Activated CD8-positive, alpha-beta memory T cell treated with anti-CD3 and anti-CD28 coated beads for 1 hour (primary cell): ENCODE measurements at places on chromosomes 13 and 19.

DNA sequence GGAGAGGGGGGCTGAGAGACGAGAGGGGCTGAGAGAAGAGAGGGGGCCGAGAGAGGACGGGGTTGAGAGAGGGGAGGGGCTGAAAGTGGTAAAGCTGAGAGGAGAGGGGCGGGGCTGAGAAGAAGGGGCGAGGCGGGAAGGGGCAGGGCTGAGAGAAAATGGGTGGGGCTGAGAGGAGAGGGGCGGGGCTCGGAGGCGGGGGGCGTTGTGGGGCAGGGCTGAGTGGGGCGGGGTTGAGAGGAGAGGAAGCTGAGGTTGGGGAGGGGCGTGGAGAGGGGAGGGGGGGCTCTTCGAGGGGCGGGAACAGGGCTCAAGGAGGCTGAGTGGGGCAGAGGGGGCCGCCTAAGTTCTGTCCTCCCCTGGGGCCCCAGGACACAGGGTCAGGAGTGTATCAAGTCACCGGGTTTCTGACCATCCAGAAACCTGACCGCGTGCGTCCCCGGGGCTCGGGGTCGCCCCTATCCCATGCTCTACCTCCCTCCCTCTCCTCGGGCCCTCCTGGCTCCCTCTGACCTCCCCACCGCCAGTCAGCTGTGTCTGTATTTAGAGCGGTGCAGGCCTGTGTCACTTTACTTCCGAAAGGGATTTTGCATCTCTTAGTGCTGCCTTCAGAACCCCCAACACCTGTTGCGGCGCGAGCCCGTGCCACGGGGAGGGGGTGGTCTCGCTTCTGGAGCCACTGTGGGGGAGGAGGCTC, 38.6 kb upstream of the SEMA6B start:
- no peak for DNase-seq

GRCh38 chr13:111480976-111481375, 160.5 kb downstream of the TEX29 start:
- no peak for DNase-seq

DNA sequence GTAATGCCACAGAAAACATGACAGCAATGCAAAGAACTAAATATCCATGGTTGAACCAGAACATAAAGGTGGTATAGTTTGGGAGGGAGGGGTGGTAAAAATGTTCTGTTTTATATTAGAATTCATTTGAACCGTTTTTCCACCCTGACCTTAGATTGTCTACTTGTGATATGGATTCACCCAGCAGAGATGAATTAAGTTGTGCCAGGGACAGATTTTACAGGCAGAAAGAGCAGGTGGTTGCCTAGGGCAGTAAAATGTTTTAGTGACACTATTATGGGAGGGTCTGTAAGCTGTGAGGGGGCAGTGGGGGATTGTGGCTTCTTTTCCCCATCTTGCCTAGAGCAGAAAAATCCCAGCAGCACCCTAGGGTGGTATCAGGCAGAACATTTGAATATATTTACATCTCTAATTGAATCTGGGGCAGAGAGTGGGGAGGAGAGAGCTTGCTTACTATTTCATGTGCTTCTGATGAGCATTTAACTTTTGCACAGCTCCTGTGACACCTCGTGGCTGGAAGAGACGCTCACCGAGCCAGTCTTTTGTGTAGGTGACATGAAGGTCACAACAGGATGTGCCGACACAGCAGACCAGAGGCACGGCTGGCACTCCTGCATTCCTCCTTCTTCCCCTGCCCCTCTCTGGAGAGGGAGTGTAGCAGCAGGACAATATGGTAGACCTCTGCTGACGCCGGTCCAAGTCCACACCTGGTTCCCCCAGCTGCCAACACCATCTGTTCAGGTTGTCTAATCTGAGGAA, 452.3 kb downstream of the IRS2 start:
- no peak for DNase-seq

GRCh38 chr13:50437252-50437651, 406.2 kb downstream of the DLEU7 start:
- DNase-seq = no peak

DNA sequence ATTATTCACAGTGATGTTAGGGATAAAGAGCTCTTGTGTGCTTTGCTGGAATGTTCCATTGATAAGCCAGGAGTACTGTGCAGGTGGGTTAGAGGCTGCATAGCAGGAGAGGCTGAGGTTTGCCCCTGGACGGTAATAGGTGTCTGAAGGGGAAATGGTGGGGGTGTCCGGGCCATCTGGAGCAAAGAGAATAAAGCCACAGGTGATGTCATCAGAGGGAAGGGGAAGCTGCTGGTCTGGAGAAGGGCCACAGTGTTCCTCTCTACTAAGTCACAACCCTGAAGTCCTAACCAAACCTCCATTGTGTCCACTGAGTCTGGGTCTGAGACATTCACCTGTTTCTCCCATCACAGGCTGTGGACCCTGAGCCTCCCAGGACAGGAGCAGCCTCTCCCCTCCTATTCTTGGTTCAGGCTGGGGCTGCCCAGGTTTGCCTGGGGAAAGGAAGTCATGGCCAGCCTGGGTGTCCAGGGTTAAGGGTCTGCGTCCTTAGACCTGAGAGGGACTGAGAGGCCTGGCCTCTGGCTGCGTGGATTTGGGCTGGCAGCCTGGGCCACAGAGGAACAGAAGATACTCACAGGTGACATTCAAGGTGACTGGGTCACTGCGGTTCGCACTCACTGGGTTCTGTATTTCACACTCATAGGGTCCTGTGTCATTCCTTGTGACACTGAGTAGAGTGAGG, 6.8 kb downstream of the CEACAM1 start:
- no peak for DNase-seq

DNA sequence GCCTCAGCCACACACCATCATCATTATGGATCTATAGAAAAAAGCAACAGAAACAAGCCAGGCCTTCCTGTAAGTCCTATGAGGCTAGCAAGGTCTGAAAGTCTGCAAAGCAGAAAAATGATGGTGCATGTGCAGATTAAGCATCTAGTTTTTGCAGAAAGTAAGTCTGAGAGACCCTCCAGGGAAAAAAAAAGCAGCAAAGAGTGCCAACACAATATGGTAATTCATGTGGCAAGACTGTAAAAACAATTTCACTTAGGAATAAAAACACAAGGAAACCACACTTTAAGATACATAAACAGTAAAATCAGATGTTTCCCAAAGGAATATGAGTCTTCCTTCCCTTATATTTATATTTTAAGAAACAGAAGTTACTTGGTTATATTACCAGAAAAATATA, 112.3 kb upstream of the FBXL3 start:
- DNase-seq = no peak

DNA sequence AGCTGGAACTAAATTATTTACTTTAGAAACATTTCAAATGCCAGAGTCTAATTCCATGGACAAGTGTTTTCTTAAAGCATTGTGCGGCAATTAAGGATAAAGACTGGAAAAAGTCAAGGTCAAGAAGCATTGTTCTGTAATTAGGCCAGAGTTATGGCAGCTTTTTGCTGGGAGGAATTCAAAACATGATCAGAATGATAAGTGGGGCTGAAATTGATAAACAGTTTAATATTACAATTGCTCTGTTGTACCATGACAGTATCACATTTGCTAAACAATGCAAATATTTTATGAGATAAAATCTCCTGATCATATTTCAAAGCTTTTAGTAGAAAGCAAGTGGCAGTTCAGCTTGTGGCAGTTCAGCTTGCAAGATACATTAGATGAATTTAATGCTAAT, 513.7 kb downstream of the GPC6 start:
- DNase-seq = no peak

DNA sequence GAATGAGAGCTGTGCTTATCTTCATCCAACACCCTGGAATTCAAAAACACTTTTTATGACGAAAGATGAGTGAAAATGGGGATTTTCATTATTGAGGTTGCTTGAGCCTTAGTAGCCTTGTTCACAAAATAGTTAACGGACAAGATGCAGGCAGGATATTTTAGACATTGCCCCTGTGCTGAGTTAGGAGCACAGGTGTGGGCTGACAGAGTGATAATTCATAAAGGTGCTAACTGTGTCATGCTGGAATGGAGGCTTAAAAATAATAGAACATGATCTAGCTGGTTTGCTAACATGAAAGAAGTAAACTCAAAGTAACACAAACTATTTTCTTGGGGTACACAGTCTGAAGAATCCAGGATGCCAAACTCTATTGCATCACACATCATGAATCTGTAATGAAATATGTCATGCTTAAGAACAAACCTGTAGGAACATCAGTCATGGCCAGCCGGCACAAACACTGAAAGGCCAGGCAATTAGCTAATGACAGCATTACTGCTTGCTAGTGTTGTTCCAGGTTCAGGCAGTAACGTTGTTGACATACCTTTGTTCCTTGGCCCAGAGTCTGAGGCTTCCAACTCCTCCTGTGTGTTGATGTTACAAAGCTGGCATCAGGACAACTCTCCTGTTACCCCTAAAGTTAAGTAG, 55.3 kb downstream of the FRY start:
- no peak for DNase-seq

- DNase-seq = no peak
These were observed 143.6 kb downstream of the OXGR1 start for GRCh38 chr13:96850538-96851145.

DNA sequence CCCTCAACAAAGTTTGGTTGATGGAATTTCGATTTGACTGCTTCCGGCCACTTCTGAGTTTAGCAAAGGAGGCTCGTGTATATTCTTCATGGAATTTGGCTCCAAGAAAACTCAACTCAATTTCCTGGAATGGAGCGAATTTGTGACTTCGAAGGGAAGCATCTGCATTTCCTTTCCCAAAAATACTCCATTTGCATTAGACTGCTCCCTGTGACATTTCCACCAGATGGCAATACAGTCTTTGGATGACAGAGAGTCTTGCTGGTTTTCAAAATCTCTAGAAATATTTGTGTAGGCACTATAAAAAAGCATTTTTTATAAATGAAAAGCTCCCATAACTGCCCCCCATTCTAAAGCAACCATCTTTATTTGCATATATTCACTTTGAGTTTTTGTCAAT, 4.1 kb downstream of the C1QTNF9 start:
- DNase-seq = no peak

DNA sequence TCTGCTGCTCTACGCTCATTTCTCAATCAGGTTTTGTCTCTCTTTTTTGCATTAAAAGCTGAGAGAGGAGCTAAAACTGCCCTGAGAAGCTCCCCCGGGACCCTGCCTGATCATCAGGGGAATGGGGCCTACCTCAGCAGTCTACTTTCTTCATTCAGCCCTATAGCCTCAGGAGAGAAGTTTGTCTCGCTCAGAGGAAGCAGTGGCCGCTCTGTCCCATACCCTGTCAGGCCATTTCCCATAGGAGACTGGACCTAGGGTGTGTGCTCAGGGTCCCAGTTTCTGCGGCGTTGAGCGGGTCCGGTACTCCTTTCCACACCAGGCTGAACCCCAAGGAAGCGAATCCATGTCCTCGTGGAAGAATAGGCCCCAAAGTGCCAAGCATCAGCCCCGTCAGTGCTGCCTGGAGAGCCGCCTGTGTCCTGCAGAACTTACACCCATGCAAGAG, 21.7 kb downstream of the UBE2L5 start:
- DNase-seq = no peak

DNA sequence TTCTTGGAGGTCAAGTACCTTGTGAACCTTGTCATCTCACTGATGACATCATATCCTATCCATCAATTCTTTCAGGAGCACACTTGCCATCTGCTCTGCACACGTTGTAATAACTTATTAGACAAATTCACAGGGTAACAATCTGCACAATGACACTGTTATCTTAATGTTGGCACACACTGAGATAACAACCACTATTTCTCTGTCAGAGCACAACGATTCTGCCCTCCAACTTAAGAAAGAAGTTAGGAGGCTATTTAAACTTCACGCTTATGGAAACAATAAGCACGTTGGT, 351.3 kb downstream of the DACH1 start:
- no peak for DNase-seq

DNA sequence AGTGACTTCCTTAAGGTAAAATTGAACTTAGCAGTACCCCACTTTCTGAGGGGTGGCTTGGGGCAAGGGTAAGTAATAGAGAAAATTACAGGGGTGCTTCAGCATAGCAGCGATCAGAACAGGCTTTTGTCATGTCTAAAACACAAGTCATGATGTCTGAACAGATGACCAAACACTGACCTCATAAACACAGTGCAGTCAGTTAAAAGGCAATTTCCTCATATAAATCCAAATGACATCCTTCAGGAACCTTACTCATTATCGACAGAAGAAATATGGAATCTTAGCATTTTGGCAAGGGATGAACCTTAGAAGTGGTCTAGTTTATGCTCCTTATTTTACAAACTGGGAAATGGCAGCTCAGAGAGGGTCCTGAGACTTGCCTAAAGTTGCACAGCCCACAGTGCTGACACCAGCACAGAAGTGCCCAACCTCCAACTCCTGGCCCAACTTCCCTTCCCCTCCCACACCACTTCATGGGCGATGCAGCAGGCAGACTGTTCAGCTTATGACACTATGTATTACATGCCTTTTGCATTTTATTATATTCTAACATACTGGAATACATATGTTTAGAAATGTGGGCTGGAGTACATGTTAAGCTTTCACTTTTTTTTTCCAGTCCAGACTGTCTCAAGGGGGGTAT, 3.6 kb downstream of the GJA3 start:
- no peak for DNase-seq

GRCh38 chr13:89897681-89898080, 1449.8 kb upstream of the MIR17HG start:
- DNase-seq = no peak

DNA sequence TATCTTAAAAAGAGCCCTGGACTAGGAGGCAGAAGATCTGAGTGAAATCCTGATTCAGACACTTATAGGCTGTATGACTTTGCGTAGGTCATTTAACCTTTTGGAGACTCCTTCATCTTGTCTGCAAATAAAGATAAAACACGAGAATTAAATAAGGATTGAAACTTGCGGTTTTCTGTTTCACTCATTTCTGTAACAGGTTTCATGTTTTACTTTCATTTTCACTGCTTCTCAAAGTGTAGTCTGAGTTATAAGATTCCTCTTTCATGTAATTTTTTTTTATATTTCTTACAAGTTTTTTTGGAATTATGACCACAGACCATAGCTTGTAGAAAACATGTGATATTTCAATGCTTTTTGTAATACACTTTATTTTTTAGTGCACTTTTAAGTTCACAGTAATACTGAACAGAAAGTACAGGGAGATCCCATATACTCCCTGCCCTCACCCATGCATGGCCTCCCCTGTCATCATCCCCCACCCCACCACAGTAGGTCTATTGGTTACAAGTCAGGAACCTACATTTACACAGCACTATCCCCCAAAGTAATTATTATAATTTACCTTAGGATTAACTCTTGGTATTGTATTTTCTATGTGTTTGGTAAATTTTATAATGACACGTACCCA, 174.6 kb downstream of the ITGBL1 start:
- no peak for DNase-seq

GRCh38 chr13:36681894-36682624, 8.2 kb downstream of the SERTM1 start:
- no peak for DNase-seq

- no peak for DNase-seq
These were observed 38.0 kb downstream of the ITGBL1 start for GRCh38 chr13:101490406-101491015.

- no peak for DNase-seq
These were observed 162.1 kb downstream of the GPC6 start for GRCh38 chr13:93388701-93389100.
